ENCODE measurements at places on chromosomes 11 and 22. TPM values are rescaled to one million over a fixed set of nuclear protein-coding genes. Genes with fewer than 3 reads are reported as not detected.

The ZNF280B gene
- total RNA-seq = 1.1 TPM

The MTMR2 gene
- total RNA-seq = 20.3 TPM

The KCNC1 gene
- 0.05 TPM for total RNA-seq

The AIFM3 gene
- 3.2 TPM for total RNA-seq

The ELF5 gene
- not detected for total RNA-seq

All from A549 treated with AZD2906 at 1 μM for 4 hours (cell line).